ENCODE measurements at places on chromosomes 1 and 21.

- peak; percentile 42 for DNase-seq
Observed at GRCh38 chr1:53117836-53118235, 24.6 kb downstream of the SLC1A7 start.

DNA sequence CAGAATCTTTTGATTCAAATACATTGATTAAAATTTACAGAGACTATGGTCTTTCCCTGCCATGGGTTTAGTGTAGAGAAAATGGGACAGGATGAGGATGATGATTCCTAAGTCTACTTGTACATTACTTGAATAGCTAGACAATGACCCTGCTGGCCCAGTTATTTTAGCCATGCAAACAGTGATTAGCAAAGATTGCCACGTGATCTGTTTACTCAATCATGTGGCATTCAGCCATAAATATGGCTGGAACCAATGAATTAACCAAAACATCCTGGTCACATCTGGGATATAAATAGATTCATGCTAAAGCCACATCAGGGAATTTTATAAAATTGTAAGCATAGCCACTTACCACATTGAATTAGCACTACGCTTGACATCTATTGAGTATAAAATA is 167.3 kb downstream of the PBX1 start:
- no peak for DNase-seq

- DNase-seq = no peak
Observed at GRCh38 chr1:84083307-84083706, 60.8 kb upstream of the PRKACB start.

GRCh38 chr1:216325946-216326345 is 97.3 kb downstream of the USH2A start:
- no peak for DNase-seq

DNA sequence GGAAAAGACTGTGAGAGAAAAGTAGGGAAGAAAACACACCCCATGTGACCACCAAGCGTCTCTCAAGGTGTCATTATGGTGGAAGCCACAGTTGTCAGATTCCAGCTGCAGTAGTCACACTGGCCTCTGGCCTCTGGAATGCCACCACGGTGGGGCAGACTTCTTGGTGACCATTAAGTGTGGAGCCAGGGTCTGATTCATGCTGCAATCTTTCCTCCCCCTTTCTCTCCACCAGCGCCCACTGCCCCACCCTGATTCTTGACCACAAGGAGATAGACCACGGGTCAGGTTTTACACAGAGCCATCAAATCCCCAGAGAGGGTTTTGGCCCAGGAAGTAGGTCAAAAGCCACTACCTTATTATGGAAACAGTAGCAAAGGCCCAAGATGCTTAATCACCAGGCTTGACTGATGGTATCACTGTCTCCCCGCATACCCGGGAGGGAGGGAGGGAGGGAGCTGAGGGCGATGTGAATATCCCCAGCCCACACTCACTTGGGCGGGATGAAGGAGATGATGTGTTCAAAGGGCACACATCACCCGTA is 52.7 kb upstream of the GRHL3 start:
- peak; percentile 63 for DNase-seq

DNA sequence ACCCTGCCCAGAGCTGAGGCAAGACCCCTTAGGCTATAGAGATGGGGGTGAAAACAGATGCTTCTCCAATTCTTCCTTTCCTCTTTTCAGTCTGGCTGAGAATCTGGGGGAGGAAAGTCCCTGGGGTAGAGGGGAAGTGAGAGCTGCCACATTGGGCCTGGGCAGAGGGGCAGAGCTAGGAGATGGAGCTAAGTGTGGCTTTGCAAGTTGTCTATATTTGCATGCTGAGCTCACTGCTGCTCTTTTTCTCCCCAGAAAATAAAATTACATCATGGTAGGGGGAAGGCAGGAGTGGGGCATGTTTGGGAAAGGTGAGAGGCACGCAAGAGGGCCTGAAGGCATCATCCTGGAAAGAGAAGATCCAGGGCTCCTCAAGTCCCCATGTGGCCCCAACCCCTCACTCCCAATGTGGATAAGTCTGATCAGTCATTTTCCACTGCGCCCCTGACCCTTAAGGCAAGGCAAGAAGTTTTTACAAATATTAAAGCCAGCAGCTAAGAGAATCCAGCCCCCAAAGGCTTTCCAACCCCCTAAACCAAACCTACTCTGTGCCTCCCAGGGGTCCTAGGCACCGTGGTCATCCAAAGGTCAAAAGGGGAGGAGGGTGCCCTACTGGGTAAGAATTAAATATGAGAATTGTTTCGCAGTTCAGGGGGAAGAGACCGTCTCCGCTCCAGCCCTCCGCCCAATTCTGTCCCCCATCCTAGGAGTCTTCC is 500 bp upstream of the PEA15 start:
- DNase-seq = no peak

GRCh38 chr1:64073705-64074104 is 129.7 kb upstream of the UBE2U start:
- no peak for DNase-seq

DNA sequence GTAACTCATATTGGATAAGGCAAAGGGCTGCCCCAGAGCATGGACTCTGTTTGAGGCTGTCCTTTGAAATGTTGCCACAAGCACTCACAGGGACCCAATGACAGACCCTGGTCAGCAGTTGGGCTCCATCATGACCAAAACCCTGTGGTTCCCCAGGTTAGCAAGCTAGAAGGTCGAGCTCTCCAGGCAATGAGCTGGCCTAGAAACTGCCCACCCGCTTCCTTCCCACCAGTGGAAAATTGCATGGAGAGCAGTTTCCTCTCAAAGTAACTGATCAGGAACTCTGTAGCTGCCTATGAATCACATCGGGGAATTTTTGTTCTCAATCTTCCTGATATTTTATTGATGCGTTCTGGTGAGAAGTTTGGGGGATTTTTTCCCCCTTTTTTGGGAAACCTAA is 52.8 kb downstream of the FHAD1 start:
- no peak for DNase-seq
